ENCODE measurements at places on chromosomes 12 and 14.

DNA sequence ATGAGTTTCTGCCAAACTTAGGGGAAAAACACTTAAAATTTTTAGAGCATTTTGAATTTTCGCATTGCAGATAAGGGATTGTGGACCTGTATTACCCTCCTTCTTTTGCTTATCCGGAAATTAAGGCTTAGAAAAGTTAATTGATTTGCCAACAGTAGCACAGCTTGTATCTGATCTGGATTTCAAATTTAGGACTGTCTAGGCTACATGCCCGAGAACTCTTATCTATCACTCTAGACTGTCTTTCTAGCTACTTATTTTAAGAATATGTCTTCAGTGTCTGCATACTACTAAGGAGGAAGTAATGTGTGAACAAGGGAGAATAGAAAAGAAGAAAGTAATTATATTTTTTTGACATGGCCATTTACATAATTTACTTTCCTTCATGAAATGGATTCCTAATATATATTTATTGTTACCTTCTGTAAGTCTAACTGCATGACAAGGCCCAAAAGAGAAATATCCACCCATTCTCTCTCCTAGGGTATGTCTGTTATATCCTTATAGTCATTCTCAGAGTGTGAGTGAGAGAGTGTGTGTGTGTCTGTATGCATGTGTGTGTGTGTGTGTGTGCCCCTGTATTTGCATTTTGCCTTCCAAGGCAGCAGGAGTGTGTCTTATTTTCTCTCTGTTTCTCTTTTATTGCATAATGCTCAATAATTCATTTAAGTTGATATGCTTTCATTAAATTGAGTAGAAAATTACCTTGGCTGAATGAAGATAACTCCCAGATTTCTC, 132.1 kb downstream of the SLC5A8 start:
- DNase-seq = no peak

DNA sequence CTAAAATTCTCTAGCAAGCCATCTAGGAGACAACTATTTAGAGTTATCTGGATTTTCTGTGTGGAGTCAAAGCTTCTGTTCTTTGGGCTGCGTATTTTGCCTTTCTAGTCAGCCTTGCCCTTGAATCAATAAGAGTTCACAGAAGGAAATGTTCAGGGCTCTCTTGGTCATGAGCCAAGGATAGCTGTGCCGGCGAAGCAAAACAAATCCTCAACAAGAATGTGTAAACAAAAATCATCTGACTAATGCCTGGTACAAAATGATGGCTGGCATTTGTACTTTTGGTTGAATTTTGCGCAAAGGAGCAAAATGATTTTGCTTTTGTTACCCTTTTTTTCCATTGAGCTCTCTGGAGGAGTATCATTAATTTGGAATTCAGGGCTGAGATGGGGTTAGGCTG, 171.1 kb downstream of the DACT1 start:
- no peak for DNase-seq

GRCh38 chr14:52015411-52016030, 26.2 kb downstream of the RTRAF start:
- no peak for DNase-seq

- no peak for DNase-seq
These were observed 30.7 kb downstream of the PXN start for GRCh38 chr12:120234643-120235368.

- DNase-seq = no peak
These were observed 67.8 kb upstream of the NAP1L1 start for GRCh38 chr12:76152181-76152807.

GRCh38 chr14:69818758-69819191, 21.7 kb upstream of the SLC10A1 start:
- peak; percentile 37 for DNase-seq

Measured in NCI-H1417 treated with DMSO at 0.1 percent for 48 hours (cell line).